Colonic mucosa (tissue), 4 donors: ENCODE measurements at places on chromosomes 12 and 14.

DNA sequence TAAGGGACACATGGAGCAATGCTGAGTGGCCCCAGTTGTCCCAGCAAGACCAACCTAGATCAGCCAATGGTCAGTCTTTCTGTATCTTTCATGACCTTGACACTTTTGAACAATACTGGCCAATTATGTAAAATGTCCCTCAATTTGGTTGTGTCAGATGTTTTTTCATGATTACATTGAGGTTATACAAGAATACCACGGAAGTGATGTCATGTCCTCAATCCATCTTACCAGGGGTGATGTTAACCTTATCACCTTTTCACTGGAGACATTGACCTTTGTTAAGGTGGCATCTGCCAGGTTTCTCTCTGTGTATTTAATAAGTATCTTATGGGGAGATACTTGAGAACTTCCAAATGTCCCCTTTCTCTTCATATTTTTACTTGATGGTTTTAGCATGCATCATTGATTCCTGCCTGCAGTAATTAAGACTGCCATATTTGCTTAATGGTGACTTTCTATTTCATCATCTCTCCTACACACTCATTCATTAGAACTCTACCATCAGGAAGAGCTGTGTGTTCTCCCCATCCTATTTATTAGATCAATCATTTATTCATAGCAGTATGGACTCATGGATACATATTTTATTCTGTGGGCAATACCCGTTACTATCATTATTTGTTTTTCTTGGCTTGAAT is 64.7 kb upstream of the RFLNA start:
- no peak for DNase-seq

GRCh38 chr12:130339951-130340350 is 2.3 kb downstream of the PIWIL1 start:
- DNase-seq, result peak; percentile 40

- no peak for DNase-seq
These were observed 141.6 kb downstream of the ITPR2 start for GRCh38 chr12:26691234-26691970.

DNA sequence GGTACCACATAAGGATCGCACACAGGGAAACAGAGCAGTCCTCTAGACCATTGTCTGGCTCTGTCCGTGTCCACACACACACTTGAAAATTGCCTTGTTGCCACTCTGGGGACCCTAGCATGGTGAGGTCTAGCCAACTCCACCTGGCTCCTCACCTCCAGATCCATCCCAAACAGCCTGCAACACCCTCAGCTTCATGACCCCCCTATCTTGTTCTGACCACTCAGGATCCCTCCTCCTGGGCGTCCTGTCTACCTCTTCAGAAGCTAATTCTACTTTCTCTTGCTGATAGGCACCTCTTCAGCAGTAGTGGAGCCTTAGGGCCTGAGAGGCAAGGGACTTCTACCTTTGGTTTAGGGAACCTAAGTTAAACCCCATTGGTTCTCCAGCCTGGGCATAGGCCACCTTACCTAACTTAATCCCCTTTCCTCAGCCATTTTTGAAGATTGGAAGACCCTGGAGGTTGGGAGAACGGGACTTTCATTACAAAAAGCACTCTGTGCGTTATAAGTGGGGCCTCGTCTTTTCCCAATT is 697 bp upstream of the HOXC5 start:
- no peak for DNase-seq

DNA sequence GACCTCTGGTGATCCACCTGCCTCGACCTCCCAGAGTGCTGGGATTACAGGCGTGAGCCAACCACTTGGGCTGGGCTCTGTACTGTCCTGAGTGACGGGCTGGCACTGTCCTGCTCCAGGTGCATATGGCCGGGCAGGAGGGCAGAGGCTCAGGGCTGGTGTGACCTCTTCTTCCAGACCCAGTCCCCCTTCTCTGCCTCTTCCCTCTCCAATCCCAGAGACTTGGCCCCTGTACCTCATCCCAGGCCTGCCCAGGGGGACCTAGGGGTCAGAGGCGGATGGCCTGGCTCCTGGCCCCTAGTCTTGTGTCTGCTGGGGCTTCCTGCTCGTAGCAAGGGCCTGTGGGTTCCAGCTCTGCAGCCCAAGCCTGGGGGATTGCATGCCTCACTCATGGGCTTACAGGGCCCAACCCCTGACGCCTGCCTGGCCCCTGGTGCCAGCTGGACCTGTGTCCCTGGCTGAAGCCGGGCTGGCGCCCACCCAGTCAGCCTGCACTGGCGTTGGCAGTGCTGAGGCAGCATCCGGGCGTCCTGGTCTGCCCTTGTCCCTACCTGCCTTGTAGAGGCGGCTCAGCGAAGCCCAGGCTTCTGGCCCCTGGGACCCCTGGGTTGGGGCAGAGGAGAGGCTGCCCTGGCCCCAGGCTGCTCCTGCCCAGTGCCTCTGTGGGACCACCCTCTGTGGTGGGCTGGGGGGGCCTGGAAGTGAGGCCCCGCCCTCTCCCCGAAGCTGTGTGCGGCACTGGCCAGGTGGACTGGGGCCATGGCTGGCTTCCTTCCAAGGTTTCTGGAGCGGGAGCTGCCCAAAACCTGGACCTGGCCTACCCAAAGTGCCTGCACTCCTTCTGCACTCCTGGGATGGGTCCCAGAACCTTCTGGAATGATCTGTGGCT is 4.3 kb downstream of the TEDC1 start:
- no peak for DNase-seq

DNA sequence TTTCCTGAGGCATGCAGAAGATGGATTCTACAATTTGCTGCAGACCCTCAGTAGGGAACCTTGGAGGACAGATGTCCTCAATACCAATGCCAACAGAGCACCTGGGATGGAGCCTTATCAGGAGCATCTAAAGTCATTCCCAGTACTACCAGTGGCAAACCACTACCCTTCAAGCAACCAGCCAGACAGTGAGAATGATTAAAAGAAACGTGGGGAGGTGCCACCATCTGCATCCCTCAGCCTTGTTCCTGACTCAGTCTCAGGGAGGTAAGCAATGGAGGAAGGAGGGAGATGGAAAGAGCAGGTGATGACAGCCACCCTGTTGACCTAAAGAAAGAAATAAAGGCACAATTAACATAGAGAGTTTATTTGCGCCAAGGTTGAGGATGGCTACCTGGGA is 175.2 kb upstream of the GRIN2B start:
- no peak for DNase-seq
